ENCODE measurements at places on chromosomes 12 and 14. TPM values are rescaled to one million over a fixed set of nuclear protein-coding genes. Genes with fewer than 3 reads are reported as not detected.

DNA sequence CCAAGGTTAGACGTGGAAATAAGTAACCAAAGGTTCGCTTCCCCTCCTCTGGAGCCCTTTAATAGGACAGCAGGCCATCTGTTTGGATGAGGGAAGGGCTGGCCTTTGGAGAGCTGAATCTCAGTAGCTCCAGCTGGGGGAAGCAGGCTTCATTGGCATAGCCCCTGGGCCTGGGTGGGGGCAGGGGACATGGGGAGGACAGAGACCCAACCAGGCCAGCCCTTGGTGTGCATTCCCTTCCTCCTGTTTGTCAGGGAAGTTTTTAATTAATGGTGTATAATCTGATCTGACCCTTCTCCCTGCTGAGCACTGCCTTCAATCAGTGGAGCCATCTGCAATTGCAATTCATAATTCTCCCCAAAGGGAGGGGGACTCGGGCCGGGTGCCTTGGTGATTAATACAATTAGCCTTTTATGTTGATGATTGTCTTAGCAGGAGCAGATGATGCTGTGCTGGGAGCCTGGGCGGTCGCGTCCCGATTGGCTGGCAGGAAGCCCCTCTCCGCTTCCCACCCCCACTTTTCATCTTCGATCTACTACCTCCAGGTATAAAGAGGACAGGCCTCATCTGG is 6.4 kb downstream of the AQP6 start:
- no peak overlapping the region for H3K4me3 ChIP-seq
- no peak overlapping the region for H3K27ac ChIP-seq
- H3K4me1 ChIP-seq, result no peaks in the 10 kb centered on the region
- H3K36me3 ChIP-seq, result no peaks in the 10 kb centered on the region
- no peak for DNase-seq

BHLHE41 gene
- total RNA-seq, result 10.3 TPM

FKBP3 gene
- total RNA-seq, result 169 TPM

HEBP1 gene
- total RNA-seq, result 37.8 TPM

KRT74 gene
- not detected for total RNA-seq

DNA sequence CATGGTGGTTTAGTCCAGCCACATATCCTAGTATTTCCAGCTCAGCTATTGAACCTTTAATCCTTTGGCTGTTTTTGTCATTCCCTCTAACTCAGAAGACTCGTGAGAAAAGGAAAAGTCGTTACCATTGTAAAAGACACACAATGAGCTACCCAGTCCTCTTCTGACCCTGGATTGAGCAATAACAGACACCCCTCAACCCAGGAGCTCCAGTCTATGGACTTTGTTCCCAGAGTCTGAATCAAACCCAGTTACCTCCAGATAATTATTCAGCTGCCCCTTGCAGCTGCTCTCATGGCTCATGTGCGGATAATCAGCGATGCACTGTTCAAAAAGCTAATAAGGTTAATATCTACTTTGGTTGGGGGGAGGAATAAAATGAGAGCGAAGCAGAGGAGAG is 402.4 kb downstream of the BTG1 start:
- no peak for DNase-seq
- H3K36me3 ChIP-seq, result no peaks in the 10 kb centered on the region
- no peak overlapping the region for H3K27ac ChIP-seq

FANCM gene
- total RNA-seq, result 1.5 TPM

GRCh38 chr12:92426332-92426731 is 276.5 kb upstream of the PLEKHG7 start:
- no peak overlapping the region for H3K27ac ChIP-seq
- H3K4me1 ChIP-seq, result no peaks in the 10 kb centered on the region
- H3K4me3 ChIP-seq, result no peak overlapping the region

B4GALNT1 gene
- total RNA-seq, result 10.0 TPM

HOXC11 gene
- 0.82 TPM for total RNA-seq

PRIMA1 gene
- 0.77 TPM for total RNA-seq

- H3K27ac ChIP-seq, result no peak overlapping the region
- H3K4me3 ChIP-seq, result no peak overlapping the region
- no peaks in the 10 kb centered on the region for H3K36me3 ChIP-seq
- H3K4me1 ChIP-seq, result no peaks in the 10 kb centered on the region
- no peaks in the 10 kb centered on the region for H3K27me3 ChIP-seq
Observed at GRCh38 chr14:25351269-25351668, 301.3 kb upstream of the STXBP6 start.

DNA sequence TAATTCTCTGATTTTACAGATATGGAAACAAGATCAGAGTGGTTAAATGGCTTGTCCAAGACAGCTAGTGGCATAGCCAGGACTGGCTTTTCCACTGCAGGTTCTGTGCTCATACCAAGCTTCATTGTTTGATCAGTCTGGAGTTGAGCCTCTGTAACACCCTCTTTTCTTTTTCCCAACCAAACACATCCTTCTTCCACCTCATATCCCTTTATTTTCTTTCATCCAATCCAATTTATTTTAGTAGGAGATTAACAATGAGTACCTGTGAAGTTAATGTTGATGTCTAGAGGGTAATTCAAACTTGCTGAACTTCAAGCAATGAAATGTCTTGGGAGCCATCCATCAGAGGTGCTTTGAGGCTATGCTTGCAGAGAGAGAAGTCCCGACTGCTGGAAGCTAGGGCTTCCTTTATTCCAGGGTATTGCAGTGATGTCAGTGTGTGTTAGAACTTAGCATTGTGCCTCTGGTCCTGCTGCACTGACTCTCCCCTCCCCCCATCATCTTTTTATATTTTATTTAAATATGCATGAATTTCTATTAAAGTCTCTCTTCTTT is 452.1 kb upstream of the PDE3A start:
- no peak for DNase-seq
- H3K27me3 ChIP-seq, result no peaks in the 10 kb centered on the region
- no peaks in the 10 kb centered on the region for H3K36me3 ChIP-seq
- H3K4me3 ChIP-seq, result no peak overlapping the region
- no peak overlapping the region for H3K27ac ChIP-seq

GRCh38 chr12:98422359-98422758 is 93.0 kb upstream of the TMPO start:
- DNase-seq, result no peak
- H3K4me3 ChIP-seq, result no peak overlapping the region
- H3K27ac ChIP-seq, result no peak overlapping the region
- no peaks in the 10 kb centered on the region for H3K27me3 ChIP-seq
- H3K36me3 ChIP-seq, result no peaks in the 10 kb centered on the region

GRCh38 chr12:6280672-6281071 is 29.8 kb upstream of the PLEKHG6 start:
- no peaks in the 10 kb centered on the region for H3K27me3 ChIP-seq
- DNase-seq, result no peak
- no peak overlapping the region for H3K4me3 ChIP-seq
- peaks cover 19% of the 10 kb centered on the region for H3K4me1 ChIP-seq
- no peak overlapping the region for H3K27ac ChIP-seq
- no peaks in the 10 kb centered on the region for H3K36me3 ChIP-seq

DNA sequence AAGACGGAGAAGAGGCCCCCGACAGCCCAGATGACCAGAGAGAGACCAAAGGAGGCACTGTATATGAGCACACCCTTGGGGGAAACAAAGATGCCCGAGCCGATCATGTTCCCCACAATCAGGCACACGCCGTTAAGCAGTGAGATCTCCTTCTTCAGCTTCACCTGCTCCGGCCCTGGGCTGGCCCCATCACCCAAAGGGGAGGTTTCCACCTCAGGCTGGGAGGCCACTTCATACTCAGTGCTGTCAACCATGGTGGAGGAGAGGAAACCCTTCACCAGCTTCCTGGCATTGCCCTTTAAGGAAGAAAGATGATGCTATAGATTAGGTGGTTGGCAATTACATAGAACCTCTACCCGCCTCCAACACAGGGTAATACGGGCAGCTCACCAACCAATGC is 2.1 kb downstream of the SLC7A7 start:
- H3K4me1 ChIP-seq, result no peaks in the 10 kb centered on the region
- no peak overlapping the region for H3K27ac ChIP-seq
- no peaks in the 10 kb centered on the region for H3K36me3 ChIP-seq
- no peak for DNase-seq
- H3K27me3 ChIP-seq, result peaks cover 2% of the 10 kb centered on the region

DNA sequence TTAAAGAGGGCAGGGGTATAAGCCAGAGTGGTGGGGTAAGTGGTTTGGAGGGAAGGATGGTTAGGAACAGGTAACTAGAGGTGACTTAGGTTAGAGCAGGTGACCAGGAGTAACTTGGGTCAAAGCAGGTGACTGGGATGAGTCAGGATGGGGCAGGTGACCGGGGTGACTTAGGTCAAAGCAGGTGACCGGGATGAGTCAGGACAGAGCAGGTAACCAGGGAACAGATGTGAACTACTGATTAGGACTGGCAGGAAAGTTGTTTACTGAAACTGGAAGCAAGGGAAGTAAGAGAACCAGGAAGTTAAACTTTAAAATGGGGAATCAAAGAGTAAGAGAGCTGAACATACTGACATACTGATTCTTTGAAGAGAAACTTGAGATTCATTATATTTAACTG is 57.4 kb downstream of the FSCB start:
- H3K4me3 ChIP-seq, result no peak overlapping the region
- no peak for DNase-seq
- no peak overlapping the region for H3K27ac ChIP-seq
- no peaks in the 10 kb centered on the region for H3K27me3 ChIP-seq
- H3K4me1 ChIP-seq, result no peaks in the 10 kb centered on the region
- no peaks in the 10 kb centered on the region for H3K36me3 ChIP-seq

GRCh38 chr14:72023128-72024042 is 91.2 kb downstream of the RGS6 start:
- no peak overlapping the region for H3K27ac ChIP-seq
- no peaks in the 10 kb centered on the region for H3K36me3 ChIP-seq
- no peak for DNase-seq

DNA sequence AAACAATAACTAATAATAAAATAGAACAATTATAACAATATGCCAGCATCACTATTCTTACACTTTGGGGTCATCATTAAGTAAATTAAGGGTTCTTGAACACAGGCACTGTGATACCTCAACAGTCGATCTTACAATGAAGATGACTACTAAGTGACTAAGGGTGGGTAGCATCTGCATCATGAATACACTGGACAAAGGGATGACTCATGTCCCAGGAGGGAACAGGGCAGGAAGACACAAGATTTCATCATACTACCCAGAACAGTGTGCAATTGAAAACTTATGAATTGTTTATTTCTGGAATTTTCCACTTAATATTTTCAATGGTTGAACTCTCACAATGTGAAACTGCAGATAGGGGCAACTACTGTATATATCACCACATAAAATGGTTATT is 19.7 kb downstream of the TSPAN19 start:
- H3K27me3 ChIP-seq, result no peaks in the 10 kb centered on the region
- DNase-seq, result no peak
- no peak overlapping the region for H3K4me3 ChIP-seq
- H3K4me1 ChIP-seq, result no peaks in the 10 kb centered on the region
- no peak overlapping the region for H3K27ac ChIP-seq

- no peaks in the 10 kb centered on the region for H3K4me1 ChIP-seq
- no peaks in the 10 kb centered on the region for H3K36me3 ChIP-seq
- H3K4me3 ChIP-seq, result no peak overlapping the region
- no peak for DNase-seq
Observed at GRCh38 chr14:81669308-81669707, 135.7 kb upstream of the SEL1L start.

DNA sequence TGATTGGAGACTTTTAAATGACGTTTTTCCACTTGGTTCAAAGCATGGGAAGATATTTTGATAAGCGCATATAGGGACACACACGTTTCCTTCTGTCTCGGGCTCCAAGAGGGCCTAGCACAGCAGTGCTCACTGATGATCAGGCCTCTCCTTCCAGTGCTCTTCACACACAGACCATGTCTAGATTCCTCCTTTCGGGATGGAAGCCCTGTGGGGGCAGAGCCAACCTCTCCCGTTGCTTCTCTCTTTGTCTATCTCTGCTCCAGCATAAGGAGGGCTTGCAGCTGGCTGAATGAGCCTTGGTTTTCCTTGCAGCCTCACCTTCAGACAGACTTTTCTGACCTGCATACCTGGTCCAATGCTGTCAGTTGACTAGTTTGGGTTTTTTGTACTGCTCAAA is 22.3 kb downstream of the GPRC5D start:
- no peaks in the 10 kb centered on the region for H3K4me1 ChIP-seq
- no peak overlapping the region for H3K4me3 ChIP-seq
- no peak overlapping the region for H3K27ac ChIP-seq
- no peaks in the 10 kb centered on the region for H3K36me3 ChIP-seq

NKX2-8 gene
- not detected for total RNA-seq

DNA sequence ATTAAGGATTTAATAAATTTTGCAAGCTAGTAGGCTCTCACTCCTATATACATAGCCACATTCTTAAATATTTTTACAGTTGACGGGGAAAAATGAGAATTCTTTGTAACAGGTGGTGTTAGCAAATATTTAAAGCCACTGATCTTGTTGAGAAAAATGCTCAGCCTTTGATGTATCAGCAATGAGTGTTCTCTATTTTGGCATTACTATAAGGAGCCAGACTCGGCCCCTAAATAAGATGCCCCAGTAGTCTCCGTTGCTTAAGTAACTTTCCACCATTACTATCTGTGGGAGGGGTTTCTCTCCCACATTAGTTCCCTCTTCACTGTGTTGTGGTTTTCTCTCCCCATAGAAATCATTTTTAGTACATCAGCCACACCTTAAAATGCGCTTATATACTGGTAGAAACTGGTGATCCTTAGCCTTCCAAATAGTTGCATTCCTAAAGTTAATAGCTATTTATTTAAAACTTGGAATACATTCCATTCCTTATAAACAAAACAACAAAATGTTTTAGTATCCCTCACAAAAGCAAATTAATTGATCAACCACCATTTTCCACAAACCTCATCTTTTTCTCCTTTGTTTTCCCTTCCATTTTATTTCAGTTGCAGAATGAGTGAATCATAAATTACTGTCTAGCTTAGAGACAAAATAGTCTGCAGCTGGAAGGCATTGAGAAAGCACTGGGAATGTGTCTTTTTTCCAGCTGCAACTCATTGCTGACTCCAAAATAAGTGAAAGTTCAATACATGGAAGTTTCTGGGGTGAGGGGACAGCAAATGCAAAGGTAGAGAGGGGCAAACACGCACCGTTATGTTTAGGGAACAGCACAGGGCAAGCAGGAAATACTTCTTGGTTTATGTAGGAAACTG is 84.7 kb upstream of the FERMT2 start:
- H3K36me3 ChIP-seq, result peaks cover 16% of the 10 kb centered on the region
- H3K27ac ChIP-seq, result no peak overlapping the region
- no peak for DNase-seq
- no peak overlapping the region for H3K4me3 ChIP-seq
- peaks cover 5% of the 10 kb centered on the region for H3K4me1 ChIP-seq

GRIP1 gene
- 1.7 TPM for total RNA-seq

POLE2 gene
- not detected for total RNA-seq

DNA sequence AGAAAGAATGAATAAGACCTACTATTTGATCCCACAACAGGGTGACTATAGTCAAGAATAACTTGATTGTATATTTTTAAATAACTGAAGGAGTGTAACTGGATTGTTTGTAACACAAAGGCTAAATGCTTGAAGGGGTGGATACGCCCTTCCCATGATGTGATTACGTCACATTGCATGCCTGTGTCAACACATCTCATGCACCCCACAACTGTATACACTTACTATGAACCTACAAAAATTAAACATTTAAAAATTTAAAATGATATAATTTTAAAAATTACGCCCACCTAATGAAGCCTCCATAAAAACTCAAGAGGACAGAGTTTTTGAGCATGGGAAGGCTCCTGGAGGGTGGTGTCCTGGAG is 94.5 kb downstream of the SCARB1 start:
- no peaks in the 10 kb centered on the region for H3K27me3 ChIP-seq
- H3K36me3 ChIP-seq, result no peaks in the 10 kb centered on the region
- peaks cover 34% of the 10 kb centered on the region for H3K4me1 ChIP-seq
- no peak overlapping the region for H3K27ac ChIP-seq

CHGA gene
- not detected for total RNA-seq

GRCh38 chr14:58777541-58777979 is 139.8 kb downstream of the DACT1 start:
- H3K27me3 ChIP-seq, result no peaks in the 10 kb centered on the region
- DNase-seq, result no peak
- no peaks in the 10 kb centered on the region for H3K36me3 ChIP-seq
- H3K4me3 ChIP-seq, result no peak overlapping the region
- no peaks in the 10 kb centered on the region for H3K4me1 ChIP-seq
